ENCODE measurements at places on chromosomes 5 and 9.

GRCh38 chr9:128862401-128862851 lies 19.3 kb downstream of the KYAT1 start:
- no peak for DNase-seq

- DNase-seq, result peak; percentile 38
These were observed 3.6 kb downstream of the TMC1 start for GRCh38 chr9:72524820-72525540.

DNA sequence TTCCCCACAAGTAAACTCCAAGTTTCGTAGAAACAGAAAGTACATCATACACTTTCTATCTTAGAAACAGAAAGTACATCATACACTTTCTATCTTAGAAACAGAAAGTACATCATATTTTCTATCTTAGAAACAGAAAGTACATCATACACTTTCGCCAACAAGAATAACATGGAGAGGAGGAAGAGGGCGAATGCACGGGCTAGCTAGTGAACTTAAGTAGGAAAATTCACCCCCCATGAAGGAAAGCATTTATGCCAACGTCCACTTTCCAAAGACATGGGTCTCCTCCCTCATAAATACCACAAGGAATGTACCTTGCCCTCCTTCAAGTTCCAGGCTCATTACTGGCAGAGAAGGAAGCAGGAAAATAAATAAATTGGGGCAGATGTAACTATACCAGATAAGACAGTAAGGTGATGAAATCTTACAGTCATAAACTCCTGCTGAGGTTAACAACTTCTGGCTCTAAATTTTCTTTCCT lies 64.7 kb downstream of the FRMD3 start:
- DNase-seq, result no peak

DNA sequence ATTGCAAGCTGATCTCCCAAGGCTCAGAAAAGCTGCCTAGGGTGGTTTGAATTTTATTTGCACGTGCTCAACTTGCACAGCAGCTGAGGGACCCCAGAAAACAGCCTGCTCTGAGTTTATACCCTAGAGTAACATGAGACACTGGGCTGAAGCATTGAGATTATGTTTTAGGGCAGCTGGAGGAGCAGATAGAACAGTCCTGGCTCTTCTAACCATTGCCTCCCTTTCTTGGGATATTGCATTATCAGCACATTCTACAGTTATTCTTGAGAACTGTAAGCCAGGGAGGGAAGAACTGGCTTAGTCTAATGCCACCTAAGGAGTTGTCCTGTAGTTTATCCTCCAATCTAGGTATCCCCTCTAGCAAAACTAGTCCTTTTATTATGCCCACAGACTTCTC lies 10.3 kb downstream of the SMC2 start:
- no peak for DNase-seq

DNA sequence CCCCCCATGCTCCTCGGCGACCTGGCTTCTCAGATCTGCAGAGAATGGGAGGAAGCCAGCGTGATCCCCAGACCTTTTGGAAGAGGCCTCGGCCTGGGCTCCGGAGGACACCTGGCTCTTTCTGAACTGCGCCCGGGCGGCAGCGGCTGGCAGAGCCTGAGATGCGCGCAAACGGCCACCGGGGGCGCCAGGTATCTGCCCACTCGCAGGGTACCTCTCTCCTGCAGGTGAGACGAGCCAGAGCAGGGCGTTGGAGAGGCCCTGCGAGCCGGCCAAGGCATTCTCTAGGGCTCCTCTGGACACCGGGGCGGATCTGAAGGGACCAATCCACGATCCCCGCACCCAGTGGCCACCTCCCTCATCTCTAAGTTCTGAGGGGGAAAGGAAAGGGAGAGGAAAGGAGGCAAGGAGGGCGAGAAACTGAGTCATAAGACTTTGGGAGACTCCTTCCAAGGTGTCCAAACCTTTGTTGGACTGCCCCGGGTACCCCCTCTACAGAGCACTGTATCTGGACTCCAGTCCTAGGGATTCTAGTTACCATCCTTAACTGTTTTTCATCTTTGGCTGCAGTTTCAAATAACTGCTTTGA lies 55.0 kb upstream of the SLC46A2 start:
- DNase-seq, result peak; percentile 87

- DNase-seq, result no peak
These were observed 18.6 kb upstream of the ANGPTL2 start for GRCh38 chr9:127140842-127141675.

DNA sequence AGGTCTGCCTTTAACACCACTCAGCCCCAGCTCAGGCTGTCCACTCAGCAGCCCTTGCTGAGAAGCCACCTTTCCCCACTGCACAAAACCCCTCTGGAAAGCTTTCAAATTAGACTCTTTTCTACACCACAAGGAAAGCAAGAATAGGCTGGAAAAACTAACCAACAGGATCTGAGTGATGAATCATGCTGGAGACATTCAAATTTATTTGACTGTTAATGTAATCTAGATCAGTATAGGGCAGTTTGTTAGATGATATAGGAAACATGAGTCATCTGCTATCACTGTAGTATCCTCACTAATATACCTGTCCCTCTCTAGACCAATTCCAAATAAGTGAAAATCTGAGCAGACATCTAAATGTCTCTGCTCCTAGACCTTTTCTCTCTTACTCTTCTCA lies 127.8 kb upstream of the PAM start:
- no peak for DNase-seq

- no peak for DNase-seq
These were observed 5.8 kb upstream of the TGFBI start for GRCh38 chr5:136022965-136023364.

DNA sequence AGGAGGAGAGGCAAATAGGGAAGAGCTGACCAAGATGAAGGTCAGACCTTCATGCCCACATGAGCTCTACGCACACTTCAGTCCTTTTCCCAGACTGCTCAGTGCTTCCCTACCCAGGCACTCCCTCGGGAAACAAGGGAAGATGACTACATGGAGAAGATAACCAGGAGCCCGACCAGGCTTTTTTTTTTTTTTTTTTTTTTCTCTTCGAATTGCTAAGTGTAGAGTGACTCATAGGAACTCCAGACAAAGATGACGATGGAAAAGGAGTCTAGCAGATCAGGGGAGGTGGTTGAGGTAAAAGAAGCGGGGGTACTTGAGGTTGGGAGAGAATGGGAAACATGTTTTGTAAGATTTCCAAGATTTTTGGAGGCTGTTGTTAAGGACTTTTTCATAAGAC lies 526.1 kb downstream of the BNC2 start:
- DNase-seq, result no peak

Data from GM23338 (cell line).